Mesendoderm (in vitro differentiated cells): ENCODE measurements at places on chromosomes 5 and 9.

DNA sequence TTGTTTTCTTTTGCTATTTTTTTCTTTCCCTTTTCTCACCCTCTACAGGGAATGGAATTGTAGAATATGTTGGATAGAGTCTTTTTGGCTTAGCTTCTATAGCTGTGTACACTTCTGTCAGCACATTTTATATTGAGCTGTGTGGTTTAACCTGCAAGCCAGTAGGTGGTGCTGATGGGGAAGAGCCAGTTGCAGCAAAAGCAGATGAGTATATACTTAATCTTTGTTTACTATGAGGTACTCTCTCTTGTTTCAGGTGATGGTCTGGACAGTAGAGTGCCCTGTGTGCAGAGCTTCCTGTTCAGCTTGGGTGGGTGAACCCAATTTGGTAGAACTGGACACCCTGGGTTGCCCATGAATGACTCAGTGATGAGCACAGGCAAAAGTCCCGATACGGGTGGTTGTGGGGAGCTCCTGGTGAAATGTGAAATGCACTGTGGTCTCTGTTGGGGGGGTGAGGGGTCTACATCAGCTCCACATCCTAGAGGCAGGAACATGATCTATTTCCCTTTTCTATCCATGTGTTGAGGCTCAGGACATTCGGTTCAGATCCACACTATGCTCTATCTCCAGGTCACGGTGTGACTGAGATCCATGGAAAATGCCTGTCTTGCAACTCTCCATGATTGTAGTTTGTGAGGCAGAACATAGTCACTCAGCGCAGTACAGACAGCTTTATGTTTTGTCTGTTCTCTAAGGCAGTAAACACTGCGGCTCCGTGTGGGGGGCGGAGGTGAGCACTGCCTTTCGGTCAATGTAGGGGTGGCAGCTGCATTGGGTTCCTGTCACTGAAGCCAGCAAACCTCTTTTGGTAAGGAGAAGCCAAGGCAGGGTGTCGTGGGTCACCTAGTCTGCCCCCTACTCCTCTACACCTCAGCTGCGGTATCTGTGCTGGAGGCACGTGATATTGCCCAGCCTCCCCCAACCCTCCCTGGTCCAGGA lies 353.2 kb downstream of the PRR16 start:
- no peaks in the 10 kb centered on the region for H3K4me1 ChIP-seq
- H3K27ac ChIP-seq, result no peak overlapping the region
- H3K27me3 ChIP-seq, result no peaks in the 10 kb centered on the region
- peak; percentile 54 for DNase-seq

DNA sequence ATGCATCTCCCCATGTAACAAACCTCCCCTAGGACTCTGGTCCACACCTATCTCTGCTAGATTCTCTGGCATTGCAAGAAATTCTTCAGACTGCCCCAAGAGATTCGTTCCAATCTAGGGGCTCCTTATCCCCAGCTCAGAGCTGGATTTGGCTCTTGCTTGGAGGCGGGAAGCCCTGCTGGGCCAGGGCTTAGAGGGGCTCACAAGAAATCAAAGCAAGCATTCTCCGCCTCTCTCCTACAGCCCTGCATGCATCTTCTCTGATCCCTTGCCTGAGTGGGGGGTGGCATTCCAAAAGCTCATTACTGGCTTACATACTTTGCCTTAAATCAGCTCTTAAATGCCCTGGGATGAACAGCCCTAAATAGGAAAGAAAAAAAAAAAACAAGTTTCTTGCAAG lies 75.8 kb downstream of the KCNIP1 start:
- no peaks in the 10 kb centered on the region for H3K36me3 ChIP-seq
- DNase-seq, result peak; percentile 7
- H3K27ac ChIP-seq, result no peak overlapping the region
- peaks cover 2% of the 10 kb centered on the region for H3K27me3 ChIP-seq
- H3K4me1 ChIP-seq, result no peaks in the 10 kb centered on the region

GRCh38 chr9:93258419-93258817 lies 74.5 kb downstream of the WNK2 start:
- no peak overlapping the region for H3K27ac ChIP-seq
- H3K4me3 ChIP-seq, result no peak overlapping the region
- no peaks in the 10 kb centered on the region for H3K4me1 ChIP-seq
- H3K27me3 ChIP-seq, result no peaks in the 10 kb centered on the region
- no peak for DNase-seq

- no peaks in the 10 kb centered on the region for H3K27me3 ChIP-seq
- H3K4me1 ChIP-seq, result no peaks in the 10 kb centered on the region
- no peak overlapping the region for H3K4me3 ChIP-seq
- DNase-seq, result no peak
- no peaks in the 10 kb centered on the region for H3K36me3 ChIP-seq
Observed at GRCh38 chr5:100799166-100799565, 103.9 kb downstream of the ST8SIA4 start.

DNA sequence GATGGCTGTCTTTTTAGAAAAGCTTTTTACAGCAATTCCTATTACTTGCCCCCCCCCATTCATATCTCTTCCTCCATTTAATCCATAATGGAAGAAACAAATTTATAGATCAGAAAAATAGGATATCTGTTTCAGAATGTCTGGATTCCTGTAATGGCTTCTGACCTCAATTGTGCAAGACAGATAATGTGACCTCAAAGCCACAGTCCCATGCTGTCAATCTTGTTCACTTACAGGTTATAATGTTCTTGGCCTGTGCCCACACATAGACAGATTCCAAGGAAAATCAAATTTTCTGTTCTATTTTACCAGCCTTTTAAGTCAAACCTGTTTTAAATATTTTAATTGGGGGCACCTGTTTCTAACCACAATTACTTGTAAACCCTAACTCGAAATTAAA lies 143.4 kb downstream of the ENTREP1 start:
- H3K27ac ChIP-seq, result no peak overlapping the region
- H3K4me1 ChIP-seq, result no peaks in the 10 kb centered on the region
- H3K4me3 ChIP-seq, result no peak overlapping the region
- H3K27me3 ChIP-seq, result no peaks in the 10 kb centered on the region
- DNase-seq, result no peak
- H3K36me3 ChIP-seq, result no peaks in the 10 kb centered on the region

GRCh38 chr9:124298646-124299235 lies 41.0 kb downstream of the NEK6 start:
- H3K4me1 ChIP-seq, result no peaks in the 10 kb centered on the region
- no peaks in the 10 kb centered on the region for H3K36me3 ChIP-seq
- DNase-seq, result no peak
- H3K27me3 ChIP-seq, result no peaks in the 10 kb centered on the region
- H3K4me3 ChIP-seq, result no peak overlapping the region
- no peak overlapping the region for H3K27ac ChIP-seq

GRCh38 chr5:132003170-132003744 lies 8.2 kb downstream of the ACSL6 start:
- H3K4me1 ChIP-seq, result peaks cover 8% of the 10 kb centered on the region
- no peak overlapping the region for H3K27ac ChIP-seq
- DNase-seq, result peak; percentile 90
- no peaks in the 10 kb centered on the region for H3K36me3 ChIP-seq
- no peak overlapping the region for H3K4me3 ChIP-seq

DNA sequence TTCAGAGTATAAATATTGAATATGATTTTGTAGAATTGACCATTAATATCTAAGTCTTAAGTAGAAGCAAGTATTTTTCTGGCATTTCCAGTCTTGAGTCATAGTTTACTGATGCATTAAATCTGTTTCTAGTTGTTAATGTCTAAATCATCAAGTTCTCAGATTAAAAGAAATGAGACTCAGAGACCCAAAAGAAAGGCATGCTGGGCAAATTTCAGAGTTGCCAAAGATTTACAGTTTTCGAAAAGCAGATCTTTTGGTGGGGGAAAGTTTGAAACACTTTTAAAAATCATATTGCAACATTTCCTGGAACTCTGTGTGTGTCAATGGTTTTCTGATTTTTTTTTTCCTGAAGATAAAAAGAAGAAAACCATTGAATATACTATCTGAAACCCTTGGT lies 60.9 kb downstream of the ANKRD55 start:
- no peak overlapping the region for H3K27ac ChIP-seq
- DNase-seq, result no peak
- H3K27me3 ChIP-seq, result no peaks in the 10 kb centered on the region
- no peaks in the 10 kb centered on the region for H3K36me3 ChIP-seq
- peaks cover 11% of the 10 kb centered on the region for H3K4me1 ChIP-seq
- H3K4me3 ChIP-seq, result no peak overlapping the region

DNA sequence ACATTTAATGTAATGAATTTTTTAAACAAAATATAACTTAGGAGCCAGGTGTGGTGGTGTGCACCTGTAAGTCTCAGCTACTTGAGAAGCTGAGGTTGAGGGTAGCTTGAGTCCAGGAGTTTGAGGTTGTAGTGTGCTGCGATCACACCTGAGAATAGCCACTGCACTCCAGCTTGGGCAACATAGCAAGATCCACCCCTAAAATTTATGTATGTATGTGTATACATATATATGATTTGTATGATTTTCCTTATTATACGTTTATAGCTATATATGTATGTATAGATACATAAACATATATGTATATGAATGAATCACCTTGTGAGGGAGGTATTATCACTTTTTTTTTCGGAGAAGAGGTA lies 653 bp upstream of the CCNI2 start:
- H3K36me3 ChIP-seq, result no peaks in the 10 kb centered on the region
- no peak overlapping the region for H3K4me3 ChIP-seq
- H3K4me1 ChIP-seq, result no peaks in the 10 kb centered on the region

GRCh38 chr5:113321276-113321675 lies 113.5 kb downstream of the TSSK1B start:
- no peaks in the 10 kb centered on the region for H3K27me3 ChIP-seq
- H3K4me1 ChIP-seq, result no peaks in the 10 kb centered on the region
- DNase-seq, result peak; percentile 32
- H3K27ac ChIP-seq, result no peak overlapping the region
- H3K36me3 ChIP-seq, result no peaks in the 10 kb centered on the region

DNA sequence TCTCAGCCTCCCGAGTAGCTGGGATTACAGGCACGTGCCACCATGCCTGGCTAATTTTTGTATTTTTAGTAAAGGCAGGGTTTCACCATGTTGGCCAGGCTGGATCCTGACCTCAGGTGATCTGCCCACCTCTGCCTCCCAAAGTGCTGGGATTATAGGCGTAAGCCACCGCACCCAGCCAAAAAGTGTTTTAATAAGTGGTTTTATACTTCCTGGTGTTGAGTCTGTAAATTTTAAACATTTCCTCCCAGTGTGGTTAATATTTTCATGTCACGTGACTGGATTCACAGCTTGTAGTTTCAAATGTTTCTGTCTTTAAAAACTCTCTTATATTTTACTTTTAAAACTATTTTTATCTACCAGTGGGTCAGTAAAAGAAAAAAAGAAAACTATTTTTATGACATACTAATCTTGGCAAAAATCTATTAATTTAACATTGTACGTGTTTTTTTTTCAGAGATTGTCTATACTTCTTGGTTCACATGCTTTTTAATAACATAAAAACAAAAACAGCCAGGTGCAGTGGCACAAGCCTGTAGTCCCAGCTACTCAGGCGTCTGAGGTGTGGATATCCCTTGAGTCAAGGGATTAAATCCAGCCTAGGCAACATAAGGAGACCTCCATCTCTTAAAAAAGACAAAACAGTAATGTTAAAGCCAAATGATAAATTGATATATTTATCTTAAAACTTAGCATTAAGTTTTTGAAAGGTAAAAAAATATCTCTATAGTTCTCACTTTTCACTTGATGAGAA lies 117.1 kb downstream of the DMXL1 start:
- no peaks in the 10 kb centered on the region for H3K36me3 ChIP-seq
- no peak for DNase-seq
- no peak overlapping the region for H3K4me3 ChIP-seq
- no peaks in the 10 kb centered on the region for H3K27me3 ChIP-seq
- no peaks in the 10 kb centered on the region for H3K4me1 ChIP-seq
- no peak overlapping the region for H3K27ac ChIP-seq

- no peak overlapping the region for H3K4me3 ChIP-seq
- no peaks in the 10 kb centered on the region for H3K4me1 ChIP-seq
- H3K27ac ChIP-seq, result no peak overlapping the region
- no peaks in the 10 kb centered on the region for H3K27me3 ChIP-seq
- no peaks in the 10 kb centered on the region for H3K36me3 ChIP-seq
Observed at GRCh38 chr5:168202996-168203395, 88.4 kb upstream of the WWC1 start.

DNA sequence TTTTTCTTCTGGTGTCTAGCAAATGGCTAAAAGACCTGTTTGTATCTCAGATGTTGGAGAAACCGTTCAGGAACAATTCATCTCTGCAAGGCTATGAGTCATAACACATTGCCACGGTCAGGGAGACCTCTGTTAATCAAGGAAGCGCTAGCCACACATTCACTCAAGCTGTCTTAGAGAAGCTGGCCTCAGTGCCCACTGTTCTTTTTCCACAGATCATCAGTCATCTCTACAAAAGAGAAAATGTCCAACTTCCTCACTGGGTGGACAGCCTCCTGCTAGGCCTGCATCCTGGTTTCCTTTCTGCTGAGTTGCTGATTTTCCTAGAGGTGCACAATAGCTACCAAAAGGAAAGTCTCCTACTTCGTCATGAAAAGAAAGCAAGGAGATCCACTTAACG lies 360.5 kb downstream of the BNC2 start:
- DNase-seq, result no peak
- H3K27ac ChIP-seq, result no peak overlapping the region
- peaks cover 1% of the 10 kb centered on the region for H3K27me3 ChIP-seq
- no peak overlapping the region for H3K4me3 ChIP-seq

- no peak overlapping the region for H3K4me3 ChIP-seq
- no peak for DNase-seq
- peaks cover under 1% of the 10 kb centered on the region for H3K4me1 ChIP-seq
- no peaks in the 10 kb centered on the region for H3K36me3 ChIP-seq
- H3K27me3 ChIP-seq, result no peaks in the 10 kb centered on the region
Observed at GRCh38 chr9:69817202-69817601, 3.4 kb upstream of the CFAP95 start.

- H3K4me3 ChIP-seq, result no peak overlapping the region
- DNase-seq, result no peak
- no peaks in the 10 kb centered on the region for H3K27me3 ChIP-seq
- H3K4me1 ChIP-seq, result no peaks in the 10 kb centered on the region
- H3K27ac ChIP-seq, result no peak overlapping the region
Observed at GRCh38 chr5:1745796-1746370, 53.8 kb downstream of the MRPL36 start.

GRCh38 chr5:100777680-100778300 lies 125.3 kb downstream of the ST8SIA4 start:
- no peak overlapping the region for H3K4me3 ChIP-seq
- H3K27ac ChIP-seq, result no peak overlapping the region
- DNase-seq, result peak; percentile 25
- no peaks in the 10 kb centered on the region for H3K36me3 ChIP-seq

DNA sequence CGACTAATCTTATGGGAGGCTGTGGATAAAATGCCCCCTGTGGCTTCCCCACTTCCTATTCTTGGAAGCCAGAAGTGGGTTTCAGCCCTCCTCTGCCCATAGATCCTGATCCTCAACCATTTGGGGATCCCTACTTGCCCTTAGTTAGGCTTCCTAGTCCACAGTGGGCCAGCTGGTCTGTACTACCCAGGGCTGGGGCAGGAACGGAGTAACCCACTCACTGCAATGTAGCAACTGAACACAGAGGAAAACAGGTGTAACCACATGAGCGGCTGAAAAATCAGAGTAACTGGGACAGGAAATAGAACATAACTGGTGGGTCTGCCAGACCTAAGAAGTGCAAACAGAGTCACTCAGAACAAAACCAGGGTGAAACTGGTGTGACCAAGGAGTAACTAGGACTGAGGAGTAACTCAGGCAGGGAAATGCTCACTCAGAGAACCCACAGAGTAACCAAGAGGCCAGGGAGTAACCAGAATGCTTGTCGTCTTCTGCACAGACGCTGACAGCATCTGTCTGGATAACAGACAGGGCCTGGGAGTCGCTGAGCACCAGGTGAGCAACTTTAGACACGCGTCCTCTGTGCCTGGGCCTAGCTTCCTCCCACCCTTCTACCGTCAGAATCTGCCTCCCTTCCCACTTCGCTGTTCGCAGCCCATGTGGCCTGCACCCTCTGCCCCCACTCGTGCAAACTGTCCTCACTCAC lies 1.0 kb downstream of the AQP3 start:
- no peak overlapping the region for H3K4me3 ChIP-seq
- H3K4me1 ChIP-seq, result peaks cover 13% of the 10 kb centered on the region
- no peaks in the 10 kb centered on the region for H3K36me3 ChIP-seq
- no peaks in the 10 kb centered on the region for H3K27me3 ChIP-seq
- H3K27ac ChIP-seq, result no peak overlapping the region
